ENCODE measurements at places on chromosomes 2 and 18.

- DNase-seq, result peak; percentile 58
These were observed 582 bp downstream of the RIOK3 start for GRCh38 chr18:23453680-23454058.

DNA sequence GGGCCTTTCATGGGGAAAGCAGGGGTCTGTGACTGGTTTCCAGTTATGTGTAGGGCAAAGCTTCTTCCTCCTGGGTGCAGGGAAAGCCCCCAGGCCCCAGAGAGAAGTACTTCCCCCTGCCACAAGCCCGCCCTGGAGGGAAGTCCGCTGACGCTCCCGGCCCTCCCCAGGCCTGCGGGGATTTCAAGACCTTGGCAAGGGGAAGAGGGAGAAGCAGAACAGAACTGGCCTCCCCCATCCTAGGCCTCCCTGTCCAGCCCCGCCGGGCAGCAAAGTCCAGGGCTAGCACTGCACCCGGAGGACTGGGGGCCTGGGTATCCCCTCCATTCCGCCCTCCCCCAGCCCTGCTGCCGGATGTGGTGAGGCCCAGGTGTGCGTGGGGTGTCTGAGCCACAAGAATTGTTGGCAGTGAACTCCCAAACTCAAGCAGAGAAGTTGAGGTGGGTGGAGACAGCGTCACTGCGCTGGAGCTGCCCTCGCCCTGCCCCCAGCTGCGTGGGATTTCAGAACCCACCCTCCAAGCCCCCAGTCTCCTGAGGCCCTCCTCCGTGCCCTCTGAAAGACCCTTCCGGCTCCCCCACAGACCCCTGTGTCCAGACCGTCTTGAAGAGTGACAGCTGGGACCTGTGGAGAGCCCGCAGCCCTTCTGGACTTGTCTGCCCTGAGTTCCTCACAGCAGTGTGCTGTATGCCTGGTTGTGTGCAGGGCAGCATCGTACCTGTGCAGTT is 1.1 kb upstream of the DUSP2 start:
- peak; percentile 97 for DNase-seq

DNA sequence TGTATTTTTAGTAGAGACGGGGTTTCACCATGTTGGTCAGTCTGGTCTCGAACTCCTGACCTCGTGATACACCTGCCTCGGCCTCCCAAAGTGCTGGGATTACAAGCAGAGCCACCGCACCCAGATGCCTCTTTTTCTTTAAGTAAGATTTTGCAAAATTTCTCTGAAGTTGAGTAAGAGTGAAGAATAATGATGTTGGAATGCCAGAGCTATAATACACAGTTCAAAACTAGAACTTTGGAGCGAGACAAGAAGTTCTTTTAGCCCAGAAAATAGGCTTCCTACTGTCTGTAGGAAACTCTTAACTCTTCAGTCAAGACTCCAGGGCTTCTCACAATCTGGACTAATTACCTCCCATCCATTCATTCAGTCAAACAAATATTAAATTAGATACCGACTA is 51.4 kb downstream of the MARCHF4 start:
- DNase-seq, result no peak

DNA sequence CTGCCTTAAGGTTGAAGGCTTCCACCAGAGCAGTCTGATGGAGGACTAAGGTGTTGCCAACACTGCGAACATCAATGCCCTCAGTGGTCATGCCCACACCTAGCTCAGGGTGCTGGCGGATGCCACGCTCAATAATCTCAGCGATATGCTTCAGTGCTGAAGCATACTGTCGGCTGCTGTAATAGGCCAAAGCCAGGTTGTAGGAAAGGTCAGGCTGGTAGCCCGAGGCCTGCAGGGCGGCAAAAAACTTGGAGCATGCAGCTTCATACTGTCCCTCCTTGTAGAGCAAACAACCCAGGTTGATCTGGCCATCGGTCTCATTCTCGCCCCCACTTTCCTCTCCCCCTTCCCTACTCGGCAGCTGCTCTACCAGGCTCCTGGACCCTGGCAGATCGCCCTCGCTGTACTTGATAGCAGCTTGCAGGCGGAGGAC is 159.4 kb downstream of the AGPS start:
- DNase-seq, result no peak

DNA sequence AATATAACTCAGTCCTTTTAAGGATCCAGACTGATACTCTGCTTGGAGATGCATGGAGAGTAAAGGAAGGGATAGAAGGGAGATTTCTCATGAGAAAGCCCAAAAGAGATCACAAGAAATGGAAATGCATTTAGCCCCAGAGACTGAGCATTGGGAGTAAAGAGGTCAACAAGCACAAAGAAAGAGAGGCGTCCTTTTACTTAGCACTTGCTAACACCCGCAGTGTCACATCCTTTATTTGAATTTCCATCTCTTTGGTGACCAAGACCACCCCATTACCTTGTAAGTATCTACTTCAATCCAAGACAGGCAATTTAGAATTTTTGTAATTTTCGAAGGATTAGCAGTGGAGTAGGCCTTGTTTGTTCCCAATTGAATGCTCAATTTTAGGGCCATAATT is 111.8 kb upstream of the DCC start:
- DNase-seq, result no peak
